Activated CD4-positive, alpha-beta T cell treated with anti-CD3 and anti-CD28 coated beads, Interleukin-2, amount 50 U/mL, for 4 hours (primary cell): ENCODE measurements at places on chromosomes 16 and 17.

- no peak for DNase-seq
These were observed 2.9 kb downstream of the SPATA32 start for GRCh38 chr17:45258981-45259380.

- no peak for DNase-seq
These were observed 2.1 kb downstream of the RPL23 start for GRCh38 chr17:38851434-38851833.

DNA sequence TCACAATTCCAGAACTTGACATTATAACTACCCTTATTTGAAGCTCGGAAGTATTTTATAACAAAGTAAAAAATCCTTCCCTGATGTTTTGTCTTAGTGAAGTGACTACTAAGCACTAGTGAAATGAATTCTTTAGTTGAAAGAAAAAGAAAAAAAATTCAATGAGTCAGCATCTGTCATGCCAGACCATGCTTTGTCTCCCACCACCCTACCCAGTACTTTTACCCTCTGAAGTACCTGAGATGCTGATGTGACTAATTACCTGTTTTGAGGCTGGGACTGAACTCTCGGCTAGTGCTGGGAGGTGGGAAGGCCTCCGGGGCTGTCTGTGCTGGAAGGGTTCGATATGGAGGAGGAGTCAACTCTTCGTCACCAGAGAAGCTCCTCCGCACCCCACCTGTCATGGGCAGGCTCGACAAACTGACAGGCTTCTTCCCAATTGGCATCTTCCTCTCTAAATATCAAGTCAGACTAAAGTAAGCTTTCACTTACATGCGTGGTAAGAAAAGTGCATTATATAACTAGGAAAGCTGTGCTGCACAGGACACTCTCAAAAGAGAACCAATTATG, 19.6 kb downstream of the NME2 start:
- no peak for DNase-seq

DNA sequence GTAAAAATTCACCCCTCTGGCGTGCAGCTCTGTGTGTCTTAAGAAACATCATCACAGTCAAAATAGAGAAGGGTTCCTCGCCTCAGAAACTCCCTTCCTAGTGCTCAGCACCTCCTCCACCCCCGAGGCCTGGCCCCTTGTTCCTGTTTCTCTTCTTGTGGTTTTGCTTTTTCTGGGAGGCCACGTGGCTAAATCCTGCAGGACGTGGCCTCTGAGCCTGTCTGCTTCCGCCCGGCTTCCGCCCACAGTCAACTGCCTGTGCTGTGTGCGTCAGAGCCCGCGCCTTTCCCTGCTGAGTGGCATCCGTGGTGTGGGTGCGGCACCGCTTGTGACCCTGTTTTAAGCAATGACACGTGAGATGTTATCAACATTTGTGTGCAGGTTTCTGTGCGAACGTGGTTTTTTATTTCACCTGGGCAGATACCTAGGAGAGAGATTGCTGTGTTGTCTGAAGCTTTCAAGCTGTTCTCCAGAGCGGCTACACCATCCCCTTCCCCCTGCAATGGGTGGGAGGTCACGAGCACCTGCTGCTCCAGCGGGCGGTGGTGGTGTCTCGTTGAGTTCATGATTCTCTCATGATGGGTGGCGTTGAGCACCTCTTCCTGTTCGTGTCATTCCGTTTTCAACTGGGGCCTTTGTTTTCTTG, 21.7 kb downstream of the ACSF3 start:
- DNase-seq, result peak; percentile 75

- no peak for DNase-seq
These were observed 32.7 kb downstream of the BMERB1 start for GRCh38 chr16:15466886-15467781.

DNA sequence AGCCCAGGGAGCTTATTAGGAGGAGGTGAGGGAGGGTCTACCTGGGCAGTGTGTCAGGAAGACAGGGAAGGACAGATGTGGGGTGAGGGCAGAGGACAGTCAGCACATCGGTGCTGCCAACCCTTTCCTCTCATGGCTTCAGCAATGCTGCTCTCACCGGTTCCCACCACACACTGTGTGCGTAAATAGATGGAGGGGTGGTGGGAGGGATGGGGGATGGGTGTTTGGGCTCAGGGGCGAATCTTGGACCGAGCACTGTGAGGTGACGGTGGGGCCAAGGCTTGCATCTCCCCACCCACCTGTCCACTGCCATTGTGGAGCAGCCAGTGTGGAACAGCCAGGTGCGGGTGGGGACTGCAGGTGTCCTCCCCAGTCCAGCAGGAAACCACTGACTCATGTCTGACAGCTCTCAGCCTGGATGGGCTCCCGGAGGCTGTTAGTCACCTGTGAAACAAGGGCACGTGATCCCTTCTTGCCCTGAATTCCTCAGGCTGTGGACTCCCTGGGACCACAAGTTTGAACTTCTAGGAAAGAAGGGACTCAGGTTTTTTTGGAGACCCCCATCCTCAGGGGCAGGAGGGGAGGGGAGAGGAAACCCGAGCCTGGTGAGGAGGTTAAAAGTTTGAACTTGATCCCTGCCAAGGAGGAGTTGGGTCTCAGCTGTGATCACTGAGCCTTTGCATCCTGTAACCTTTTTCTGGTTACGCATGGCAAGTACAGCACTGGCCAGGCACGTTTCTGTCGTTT, 42.7 kb upstream of the SMPD3 start:
- no peak for DNase-seq

DNA sequence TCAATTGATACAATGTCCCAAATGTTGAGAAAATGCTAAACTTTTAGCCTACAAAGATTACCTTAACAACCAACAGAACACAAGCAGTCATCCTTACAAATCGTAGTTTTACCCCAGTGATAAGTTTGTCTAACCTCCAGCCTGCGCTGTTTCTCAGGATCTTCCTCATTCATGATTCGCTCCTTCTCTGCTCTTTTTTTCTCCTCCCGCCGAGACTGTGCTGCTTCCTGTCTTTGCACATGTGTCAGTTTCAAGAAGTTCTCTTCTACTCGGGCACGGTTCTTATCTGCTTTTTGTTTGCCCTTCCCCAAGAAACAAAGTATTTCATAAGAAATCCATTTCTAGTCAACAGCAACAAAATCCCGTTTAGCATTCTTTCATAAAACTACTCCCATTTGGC, 10.2 kb upstream of the STRADA start:
- no peak for DNase-seq
